ENCODE measurements at places on chromosomes 5 and 9.

GRCh38 chr9:97759581-97760288, 62.6 kb upstream of the XPA start:
- DNase-seq = no peak

GRCh38 chr5:122376250-122376649, 64.2 kb downstream of the SNCAIP start:
- no peak for DNase-seq

DNA sequence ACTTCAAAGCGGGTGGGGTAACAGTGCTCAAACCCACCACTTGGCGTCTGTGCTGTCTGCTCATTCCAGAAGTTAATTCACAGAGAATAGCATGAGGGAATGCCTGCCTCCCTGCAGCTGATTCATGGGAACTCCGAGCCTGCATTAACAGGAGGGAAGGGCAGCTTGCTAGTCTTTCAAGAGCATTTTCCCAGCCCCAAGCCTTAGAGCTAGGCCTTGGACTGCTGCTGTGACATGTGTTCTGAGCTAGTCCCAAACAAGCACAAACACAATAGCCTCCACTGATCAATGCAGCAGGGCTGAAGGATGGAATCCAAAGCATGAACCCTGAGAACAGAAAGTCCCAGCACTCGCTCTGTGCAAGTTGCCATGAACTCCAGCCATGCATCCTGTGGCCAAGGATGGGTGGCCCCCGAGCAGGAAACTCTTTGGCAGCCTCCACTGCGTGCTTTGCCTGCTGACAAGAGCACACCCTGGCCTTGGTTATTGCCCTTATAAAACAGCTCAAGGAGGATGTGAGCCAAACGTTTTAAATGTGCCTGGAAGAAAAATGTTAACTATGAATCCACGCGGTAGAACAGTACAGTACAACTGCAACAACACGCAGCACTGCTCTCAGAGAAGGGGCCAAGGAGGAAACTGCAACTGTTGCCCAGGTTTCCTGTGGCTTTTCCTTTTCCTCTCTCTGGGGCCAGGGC, 653.1 kb upstream of the KLF4 start:
- DNase-seq = peak; percentile 90

GRCh38 chr5:148653291-148653835, 964 bp downstream of the HTR4 start:
- DNase-seq = no peak

DNA sequence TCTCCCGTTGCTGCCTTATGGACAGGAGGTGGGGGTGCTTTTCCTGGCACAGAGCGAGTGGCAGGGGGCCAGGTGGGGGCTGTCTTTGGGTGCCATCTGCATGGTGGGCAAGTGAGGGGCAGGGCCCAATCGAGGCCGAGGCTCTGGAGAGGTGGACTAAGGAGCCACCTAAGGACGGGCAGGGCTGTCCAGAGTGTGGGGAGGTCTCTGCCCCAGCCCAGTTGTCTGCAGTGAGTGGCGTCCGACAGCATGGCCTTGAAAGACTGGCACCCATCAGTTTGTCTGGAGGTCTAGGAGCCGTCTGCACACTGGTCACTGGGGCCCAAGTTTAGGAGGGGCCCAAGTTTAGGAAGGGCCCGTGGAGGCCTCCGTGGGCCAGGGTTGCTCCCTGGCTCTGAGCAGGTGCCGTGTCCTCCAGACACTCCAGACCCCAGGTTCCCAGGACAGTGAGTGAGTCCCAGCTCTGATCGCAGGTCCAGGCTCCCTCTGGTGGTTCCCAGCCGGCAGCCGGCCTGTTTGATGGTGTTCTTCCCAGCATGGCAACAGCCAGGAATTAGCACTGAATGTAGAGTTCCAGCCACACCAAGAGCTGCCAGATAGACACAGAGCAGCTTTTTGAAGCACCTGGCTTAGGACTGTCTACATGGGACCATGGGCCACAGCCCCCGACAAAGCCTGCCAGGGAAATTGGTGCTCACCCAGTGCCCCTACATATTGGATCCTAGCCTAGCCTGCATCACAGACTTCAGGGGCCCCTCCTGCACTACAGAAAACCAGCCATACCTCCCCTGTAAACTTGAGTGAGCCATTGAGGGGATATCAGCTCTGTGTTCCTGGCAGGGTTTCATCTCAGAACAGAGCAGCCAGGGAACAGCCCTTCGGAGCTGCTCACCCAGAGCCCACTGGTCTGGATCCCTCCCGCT, 120.9 kb downstream of the WNK2 start:
- peak; percentile 55 for DNase-seq

DNA sequence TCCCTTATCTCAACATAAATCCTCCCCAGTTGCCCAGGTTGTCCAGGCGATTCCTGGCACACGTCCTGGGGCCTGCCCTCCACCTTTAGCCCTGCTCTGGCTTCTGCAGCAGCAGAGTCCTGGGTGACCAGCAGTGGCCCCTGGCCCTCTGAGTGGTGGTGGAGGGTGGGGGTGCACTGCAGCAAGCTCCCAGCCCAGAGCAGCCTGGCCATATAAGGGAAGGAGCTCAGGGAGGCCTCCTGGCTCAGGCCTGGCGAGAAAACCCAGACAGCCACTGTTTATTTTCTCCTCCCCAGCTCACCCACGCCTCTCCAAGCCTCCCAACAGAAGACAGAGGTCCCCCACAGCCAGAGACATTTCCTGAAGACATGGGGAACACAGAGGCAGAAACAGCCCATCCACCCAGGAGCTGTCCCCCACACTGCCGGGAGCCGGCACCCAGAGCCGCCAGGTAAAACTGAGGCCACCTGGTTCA, 44.7 kb upstream of the IL17B start:
- peak; percentile 77 for DNase-seq

GRCh38 chr9:8857068-8857925, 1057.7 kb upstream of the DMAC1 start:
- DNase-seq = no peak

GRCh38 chr5:139419226-139420192, 15.6 kb upstream of the SPATA24 start:
- no peak for DNase-seq

DNA sequence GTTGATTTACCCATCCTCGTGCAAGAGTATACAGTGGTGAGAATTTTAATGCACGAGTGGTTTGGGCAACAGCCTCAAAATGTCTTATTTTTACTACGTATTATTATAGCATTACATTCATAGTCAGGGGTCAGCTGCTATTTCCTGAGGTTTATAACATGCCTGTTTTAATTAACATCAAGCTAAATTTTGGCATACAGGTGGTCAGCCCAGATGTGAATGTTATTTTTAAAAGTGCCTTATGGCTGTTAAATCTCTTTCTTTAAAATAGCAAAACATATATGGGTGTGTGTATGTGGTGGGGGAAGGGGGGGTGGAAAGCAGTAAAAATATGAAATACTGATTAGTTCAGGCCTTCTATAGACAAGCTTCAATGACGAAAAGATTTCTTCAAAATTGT, 424.5 kb upstream of the CLINT1 start:
- no peak for DNase-seq

DNA sequence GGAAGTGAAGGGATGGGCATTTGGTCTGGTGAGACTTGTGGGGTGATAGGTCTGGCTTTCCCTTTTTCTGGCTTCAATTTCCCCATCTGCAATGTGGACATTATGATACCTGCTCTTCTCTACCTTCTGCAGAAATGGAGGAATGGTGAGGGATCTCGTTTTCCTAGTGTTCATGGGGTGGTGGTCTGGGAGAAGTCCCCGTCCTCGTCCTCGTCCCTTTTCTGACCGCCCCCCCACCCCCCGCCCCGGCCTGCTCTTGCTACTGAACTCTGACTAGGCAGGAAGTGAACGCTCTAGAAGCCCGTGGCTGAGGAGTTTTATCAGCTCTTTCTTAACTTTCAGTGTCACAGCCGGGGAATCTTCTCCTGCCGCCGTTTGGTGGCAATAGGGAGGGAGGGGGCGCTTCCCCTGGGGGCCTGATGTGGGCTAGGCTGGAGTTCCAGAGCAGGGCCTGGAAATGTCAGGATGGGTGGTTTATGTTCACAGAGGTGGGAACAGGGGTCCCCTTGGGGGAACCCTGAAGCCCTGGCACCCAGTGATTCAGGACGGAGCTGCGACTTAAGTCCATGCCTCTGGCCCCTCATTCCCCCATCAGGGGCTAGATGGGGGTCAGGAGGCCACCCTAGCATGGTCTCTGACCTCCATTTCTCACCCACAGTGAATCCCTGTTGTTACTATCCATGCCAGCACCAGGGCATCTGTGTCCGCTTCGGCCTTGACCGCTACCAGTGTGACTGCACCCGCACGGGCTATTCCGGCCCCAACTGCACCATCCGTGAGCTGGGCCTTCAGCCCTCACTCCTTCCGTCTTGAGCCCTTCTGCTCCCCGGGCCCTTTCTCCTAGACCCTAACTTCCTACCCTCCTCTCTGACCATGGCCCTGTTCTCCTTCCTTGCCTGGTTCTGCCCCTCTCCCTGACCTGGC, 6.7 kb downstream of the PTGS1 start:
- no peak for DNase-seq

DNA sequence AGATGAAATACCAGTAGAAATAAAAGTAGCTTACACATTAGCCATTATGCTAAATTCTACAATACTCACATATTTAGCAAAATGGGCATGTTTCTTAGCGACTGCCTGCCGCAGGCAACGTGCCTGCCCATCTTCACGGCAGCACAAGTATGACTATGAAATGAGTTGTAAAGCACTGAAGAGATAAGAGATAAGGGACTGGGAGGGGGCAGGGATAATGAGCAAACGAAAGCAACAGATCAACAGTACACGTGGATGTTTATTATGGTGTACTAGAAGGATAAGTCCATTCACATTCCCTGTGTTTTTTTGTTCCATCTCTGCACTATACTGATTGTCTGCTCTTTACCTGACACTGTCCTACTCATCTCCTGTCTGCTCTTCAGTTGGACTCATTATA, 44.1 kb upstream of the KCNN2 start:
- no peak for DNase-seq

GRCh38 chr5:98299435-98299834, 474.0 kb upstream of the RGMB start:
- DNase-seq = no peak

- no peak for DNase-seq
These were observed 280.2 kb downstream of the CDK5RAP2 start for GRCh38 chr9:120299785-120300184.

- no peak for DNase-seq
These were observed 704 bp upstream of the IL33 start for GRCh38 chr9:6214903-6215302.

GRCh38 chr9:70260606-70261005, 1.8 kb downstream of the SMC5 start:
- DNase-seq = no peak

- no peak for DNase-seq
These were observed 534.6 kb upstream of the BRINP1 start for GRCh38 chr9:119903851-119904250.

DNA sequence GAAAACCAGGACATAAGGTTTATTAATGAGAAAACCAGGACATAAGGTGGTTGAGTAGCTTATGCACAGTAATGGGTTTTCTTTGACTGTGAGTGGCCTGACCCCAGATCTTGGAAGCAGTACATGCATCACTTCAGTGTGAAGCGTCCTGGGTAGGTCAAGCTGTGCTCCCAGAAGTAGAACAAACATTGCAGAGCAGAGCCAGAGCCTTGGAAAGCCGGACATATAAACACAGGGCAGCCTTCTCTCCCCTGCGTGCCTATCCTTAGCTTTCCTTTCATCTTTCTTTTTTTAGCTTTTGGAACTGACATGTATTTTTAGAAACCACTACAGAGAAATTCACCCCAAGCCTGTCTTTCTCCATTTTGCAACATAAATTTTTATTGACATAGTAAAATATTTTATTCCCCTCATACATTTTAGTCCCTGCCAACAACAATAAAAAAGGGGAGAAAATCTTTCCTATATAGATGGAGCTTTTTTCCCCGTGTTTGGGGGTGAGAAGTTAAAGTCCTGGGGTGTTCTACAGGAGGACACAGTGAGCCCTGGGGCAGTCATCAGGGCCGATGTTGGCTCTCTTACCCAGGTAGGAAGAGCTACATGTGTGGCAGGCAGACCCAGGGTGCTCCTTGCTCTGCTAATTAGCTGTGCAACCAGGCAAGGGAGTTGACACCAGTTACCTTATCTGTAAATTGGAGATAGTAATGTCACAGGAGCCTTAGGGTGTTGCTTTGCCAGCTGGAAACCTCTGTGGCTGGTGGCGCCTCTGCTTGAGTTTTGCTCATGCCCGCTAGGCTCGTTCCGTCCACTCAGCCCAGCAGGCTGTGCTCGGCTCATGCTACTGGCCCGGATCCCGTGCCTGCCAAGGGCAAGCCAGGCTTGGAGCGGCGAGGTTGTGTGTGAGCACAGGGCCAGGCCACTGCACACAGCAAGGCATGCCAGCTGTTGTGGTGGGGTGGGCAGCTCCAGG, 389.6 kb downstream of the KDM4C start:
- DNase-seq = peak; percentile 46

DNA sequence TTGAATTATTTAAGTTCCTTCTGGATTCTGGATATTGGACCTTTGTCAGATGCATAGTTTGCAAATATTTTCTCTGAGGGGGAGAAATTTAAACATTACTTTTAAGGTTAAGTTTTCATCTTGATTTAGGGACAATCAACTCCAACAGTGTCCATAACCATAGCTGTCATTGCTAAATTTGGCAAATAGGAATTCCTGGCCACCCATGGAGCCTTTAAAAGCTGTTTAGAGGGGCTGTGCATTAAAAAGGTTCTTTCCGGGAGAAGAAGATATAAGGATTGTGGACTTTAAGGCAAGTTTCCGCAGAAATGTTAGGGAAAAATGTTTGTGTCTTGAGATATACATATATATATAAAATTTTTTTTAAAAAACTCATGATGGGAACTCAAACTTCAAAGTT, 339.7 kb downstream of the ADAMTS6 start:
- no peak for DNase-seq

GRCh38 chr9:119298076-119298853, 71.0 kb downstream of the BRINP1 start:
- no peak for DNase-seq

- no peak for DNase-seq
These were observed 19.2 kb upstream of the PLIN2 start for GRCh38 chr9:19146441-19147024.

DNA sequence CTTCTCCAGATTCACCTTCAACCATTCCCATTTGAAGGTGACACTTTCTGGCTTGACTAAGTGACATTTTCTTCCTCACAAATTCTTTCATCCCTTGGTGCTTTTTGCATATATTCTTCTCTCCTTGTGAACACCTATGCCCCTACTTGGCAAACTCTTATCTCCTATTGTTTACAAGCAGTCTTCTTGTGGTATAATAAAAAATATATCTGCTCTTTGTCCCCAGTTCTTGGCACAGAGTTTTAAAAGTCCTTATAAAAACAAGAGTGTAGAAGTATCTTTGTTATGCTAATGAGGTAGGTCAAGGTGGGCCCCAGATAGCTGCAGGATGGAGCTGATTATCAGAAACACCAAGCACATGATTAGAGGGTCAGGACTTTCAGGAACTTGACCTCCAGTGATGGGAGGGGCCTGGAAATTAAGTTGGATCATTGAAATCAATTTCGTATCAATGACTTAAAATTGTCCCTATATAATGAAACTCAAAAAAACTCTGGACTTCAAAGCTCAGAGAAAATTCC, 38.0 kb downstream of the TMEM161B start:
- DNase-seq = no peak

GRCh38 chr5:53257806-53258373, 148.3 kb upstream of the MOCS2 start:
- no peak for DNase-seq

GRCh38 chr5:154265197-154265773, 74.8 kb downstream of the GALNT10 start:
- DNase-seq = no peak

Data from astrocyte of the spinal cord (primary cell).